Calu3 (cell line): ENCODE measurements at places on chromosomes 2 and 18.

DNA sequence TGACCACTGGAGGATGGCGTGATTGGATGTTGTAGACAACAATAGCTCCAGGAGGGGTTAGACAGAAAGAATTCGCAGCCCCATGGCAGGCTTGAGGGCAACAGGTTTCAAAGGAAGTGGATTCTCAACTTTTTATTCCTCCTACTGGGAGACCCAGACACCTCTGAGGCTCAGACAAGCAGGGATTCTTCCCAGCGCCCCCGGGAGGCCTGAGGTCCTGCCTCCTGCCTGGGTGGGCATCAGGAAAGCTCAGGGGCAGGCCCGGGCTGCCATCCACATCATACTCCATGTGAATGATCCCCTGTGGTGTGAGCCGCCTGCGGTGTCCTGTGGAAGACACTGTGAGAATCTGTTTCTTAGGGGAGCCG is 203.5 kb downstream of the CYP26B1 start:
- no peak for DNase-seq

DNA sequence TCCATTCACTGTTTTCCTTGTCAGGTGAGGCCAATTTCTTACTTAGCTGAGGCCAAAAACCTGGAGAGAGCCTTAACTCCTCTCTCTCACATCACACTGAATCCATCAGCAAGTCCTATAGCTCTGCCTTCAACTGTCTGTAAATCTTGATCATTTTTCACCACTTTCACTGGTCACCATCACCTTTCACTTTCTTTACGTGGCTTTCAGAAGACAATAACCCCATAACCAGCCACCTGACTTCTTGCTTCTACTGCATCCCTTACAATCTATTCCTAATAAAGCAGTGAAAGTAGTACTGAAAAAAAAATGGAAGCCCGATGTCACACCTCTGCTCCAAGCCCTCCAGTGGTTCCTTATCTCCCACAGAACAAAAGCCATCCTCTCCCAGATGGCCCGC is 7.7 kb downstream of the LOXL3 start:
- DNase-seq = no peak

DNA sequence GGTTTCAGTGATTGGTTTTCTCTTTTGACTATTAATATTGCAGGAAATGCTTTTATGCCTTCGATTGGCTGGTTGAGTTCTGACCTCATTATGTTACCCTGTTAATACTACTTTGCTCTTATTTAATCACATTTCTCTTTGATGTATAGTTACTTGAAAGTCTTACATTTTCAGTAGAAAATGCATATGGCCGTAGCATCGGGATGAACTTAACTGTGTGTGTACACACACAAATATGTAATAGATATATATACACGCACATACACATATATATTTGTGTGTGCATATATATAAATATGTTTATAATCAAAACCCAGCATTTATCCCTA is 1.6 kb downstream of the EPC2 start:
- DNase-seq = no peak

DNA sequence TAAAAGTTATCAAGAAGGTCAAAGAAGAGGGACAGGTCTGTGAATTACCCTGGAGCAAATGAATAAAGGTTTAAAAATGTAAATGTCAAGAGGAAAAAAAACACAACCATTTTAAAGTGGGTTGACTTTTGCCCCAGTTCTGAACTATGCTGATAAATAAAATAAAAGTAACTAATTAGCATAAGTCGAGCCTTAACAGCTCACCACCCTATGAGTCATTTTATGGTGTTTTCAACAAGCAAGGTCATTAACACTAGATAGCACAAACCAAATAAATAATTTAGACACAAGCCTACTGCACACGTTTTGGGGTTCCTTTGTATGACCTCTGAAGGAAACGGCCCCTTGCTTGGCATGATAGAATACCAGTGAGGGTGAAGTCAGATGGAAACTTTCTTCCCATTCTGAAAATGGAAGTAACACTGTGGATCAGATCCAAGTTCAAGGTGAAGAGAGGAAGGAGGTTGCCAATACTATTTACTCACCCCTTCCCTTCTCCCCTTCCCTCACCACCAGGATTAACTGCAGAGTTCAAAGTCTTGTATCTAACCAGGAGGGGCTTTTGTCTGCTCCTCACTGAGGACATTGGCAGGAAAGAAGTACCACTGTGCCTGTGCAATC is 380.0 kb upstream of the ACVR2A start:
- no peak for DNase-seq

GRCh38 chr2:159251296-159252173 is 35.0 kb downstream of the WDSUB1 start:
- no peak for DNase-seq

GRCh38 chr2:242002944-242003343 is 133.4 kb downstream of the RTP5 start:
- DNase-seq = no peak
